Left colon (tissue), 2 donors: ENCODE measurements at places on chromosomes 7 and 10. TPM values are rescaled to one million over a fixed set of nuclear protein-coding genes. Genes with fewer than 3 reads are reported as not detected.

GIMAP8 gene
- 2.9 TPM for total RNA-seq

KCNIP2 gene
- 3.7 TPM for total RNA-seq

SLK gene
- 42.1 TPM for total RNA-seq

CYP2C19 gene
- total RNA-seq = 3.9 TPM

HTRA1 gene
- total RNA-seq = 14.6 TPM

DNA sequence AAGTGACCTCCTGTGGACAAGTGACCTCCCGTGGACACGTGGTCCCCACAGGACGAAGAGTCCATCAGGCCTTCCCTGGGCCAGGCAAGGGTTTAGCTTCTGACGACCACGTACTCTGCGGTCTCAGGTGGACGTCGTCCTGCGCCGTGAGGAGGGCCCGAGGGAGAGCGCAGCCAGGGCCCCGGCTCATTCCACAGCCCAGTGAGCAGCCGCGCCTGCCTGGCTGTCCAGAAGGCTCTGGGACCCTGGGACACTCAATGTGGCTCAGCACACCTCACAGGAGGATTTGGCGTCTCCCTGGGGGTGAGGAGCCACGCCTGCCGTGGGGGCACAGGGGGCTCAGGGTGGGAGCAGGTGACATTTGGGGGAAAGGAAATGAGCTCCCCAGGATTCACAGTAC, 64.4 kb upstream of the CFAP46 start:
- DNase-seq = no peak

DNA sequence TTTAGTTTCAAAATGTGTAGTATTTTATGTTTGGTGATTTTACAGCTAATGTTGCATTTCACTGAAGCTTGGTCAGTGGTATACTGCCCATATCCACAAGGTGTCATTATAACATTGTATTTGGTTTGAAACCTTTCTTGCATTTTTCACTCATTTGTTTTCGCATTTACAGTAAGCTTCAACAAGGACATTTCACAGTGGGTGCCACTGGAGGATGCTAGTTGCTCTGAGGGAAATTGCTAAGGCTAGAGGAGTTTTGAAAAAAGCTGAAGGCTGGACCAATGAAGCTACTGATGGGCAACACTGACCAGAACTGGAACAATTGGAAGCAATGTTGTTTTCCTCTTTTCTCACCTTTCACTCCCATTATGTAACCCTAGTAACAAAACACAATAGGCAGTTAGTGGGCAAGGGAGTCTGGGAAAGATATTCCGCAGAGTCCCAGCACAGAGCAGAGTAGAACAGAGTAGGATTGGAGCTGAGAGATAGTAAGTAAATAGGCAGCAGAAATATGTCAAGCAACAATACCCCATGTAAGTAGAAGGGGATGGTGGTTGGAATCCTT, 23.6 kb upstream of the SRI start:
- DNase-seq = no peak

DNA sequence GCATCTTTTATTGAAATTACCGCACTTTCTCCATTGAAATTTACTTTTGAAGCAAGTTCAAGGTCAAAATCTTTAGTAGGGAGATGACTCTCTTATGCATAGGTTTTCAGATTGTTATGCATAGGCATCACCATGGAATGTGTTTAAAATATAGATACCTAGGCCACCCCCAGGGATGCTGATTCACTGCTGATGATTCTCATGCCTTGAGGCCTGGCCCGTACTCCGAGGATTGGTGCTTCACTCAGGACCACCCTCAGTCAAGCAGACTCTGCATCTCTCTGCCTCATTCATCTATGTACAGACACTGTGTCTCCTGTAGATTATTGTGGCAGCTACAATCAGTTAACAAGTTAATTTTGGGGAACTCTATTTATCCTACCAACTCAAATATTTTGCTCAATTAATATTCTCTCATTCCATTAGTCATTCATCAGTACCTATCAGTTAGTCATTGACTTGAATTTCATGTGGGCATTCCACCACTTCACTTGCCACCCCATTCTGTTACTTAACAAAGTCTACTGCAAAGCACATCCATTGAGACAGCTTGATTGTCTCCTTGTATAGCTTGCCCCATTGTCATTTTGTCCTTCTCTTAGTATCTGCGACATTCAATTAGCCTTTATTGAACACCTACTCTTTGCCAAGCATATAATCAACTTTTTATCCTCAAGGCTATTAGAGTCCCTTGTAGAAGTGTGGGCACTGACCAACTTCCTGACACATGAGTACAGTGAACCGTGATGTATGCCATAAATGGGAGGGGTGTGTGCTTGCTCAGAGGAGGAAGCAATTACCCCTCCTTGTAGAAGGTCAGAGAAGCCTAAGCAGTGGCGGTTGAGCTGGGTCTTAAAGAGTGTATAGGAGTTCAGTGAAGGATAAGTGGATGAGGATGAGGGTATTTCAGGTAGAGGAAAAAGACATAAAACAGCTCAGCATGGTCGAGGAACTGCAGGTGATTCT, 255.6 kb upstream of the BMPER start:
- DNase-seq = peak; percentile 60

DNA sequence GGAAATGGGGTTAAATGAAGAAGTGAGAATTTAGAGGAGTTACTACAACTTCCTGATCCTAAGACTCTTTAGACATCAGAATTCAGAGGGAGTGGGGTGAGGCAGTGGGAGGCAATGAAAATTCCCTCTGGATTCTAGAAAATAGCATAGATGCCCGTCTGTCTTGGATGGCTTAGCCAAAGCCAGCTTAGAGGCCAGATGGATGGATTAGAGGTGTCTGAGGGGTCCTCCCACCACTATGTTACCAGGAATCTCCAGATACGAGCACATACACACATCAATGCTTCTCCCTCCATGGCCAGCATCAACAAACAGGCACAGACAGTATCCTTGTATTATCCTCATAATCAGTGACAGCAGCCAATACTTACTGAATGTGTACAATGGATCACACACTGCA, 418.1 kb downstream of the PLXNA4 start:
- no peak for DNase-seq
